ENCODE measurements at places on chromosomes 1 and 21.

- DNase-seq: no peak
Observed at GRCh38 chr1:100941098-100941527, 45.2 kb downstream of the SLC30A7 start.

GRCh38 chr21:43619856-43620255, 39.4 kb downstream of the HSF2BP start:
- DNase-seq: no peak

DNA sequence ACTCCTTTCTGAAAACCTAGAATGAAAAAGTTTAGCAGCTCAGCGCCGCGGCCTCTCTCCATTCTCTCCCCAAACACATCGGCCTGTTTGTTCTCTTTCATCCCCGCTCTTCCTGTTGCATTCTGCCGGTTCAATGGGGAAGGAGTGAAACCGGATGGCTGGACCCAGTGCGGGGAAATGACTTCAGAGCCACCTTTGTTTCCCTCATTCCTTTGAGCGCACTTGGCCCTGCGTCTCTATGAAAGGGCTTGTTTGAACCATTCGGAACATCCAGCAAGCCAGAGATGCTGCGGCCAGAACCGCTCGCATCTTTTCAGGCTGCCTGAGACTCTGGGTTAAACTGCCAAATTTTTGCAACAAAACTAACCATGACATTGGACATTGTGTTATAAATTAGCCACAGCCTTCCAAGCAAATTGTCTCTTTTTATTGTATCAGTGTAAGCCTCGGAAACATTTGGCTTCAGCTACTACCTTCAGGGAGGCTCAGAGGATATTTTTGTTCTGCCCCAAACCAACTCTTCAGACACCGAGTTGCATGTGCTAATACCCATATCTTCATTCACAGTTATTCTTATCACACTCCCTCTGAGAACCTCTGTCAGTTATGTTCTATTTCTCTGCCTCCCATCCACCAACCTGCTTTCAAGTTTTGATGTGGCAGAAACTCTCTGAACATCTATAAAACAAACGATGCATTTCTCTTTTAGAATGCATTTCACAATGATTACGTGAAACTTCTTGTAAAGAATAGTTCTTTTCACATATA, 5.1 kb upstream of the OLIG1 start:
- no peak for DNase-seq

DNA sequence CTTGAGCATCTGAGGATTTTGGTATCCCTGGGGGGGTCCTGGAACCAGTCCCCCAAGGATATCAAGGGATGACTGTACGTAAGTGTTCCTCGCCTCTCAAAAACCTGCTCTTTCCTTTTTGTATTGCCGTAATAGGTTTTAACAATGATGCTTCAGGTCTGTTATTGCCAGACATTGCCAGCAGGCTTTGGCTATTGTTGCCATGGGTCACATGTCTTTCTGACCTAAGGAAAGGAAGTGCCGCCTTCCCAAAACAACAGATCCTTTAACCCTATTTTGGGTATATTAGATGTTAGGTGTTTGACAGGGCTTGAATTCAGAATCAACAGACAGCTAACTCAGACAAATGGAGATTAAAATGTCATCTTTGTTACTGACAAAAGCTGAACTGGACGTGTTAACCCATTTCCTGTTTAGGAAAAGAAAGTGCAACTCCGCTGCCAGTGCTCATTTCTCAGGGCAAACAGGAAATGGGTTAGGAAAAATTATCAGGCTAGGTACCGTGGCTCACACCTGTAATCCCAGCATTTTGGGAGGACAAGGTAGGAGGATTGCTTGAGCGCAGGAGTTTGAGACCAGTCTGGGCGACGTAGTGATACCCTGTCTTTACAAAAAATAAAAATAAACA, 12.4 kb upstream of the PRPF38B start:
- no peak for DNase-seq

DNA sequence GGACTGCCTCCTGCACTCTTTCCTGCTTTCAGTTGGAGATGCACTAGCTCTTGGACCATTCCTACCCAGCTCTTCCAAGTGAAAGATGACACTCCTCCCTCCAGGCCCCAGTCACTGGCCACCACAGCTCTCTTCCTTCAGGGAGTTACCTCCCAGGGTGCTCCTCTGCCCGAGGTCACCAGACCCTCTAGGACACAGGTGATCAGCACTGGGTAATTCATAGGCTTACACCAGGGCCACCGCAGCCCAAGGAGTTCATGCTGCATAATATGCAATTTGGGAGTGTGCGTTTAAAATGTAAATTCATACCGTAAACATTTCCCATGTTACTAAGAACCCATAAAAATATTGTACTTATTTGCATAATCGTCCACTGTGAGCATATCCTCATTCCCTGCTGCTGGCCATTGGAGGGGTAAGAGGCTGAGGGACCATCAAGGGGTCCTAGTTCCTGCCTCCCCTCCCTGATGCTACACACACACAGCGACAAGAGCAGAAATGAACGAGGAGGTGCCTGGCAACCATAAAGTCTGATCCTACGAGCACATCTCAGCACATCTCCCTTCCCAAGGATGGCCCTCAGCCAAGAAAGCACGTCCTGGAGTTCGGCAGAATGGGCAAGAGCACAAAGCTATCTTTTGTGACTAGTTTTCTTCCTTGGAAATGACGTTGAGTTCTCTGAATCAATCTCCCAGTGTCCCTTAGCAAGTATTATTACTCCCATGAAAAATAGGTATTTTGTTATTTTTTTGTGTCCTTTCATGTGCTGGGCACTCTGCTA, 222.9 kb upstream of the RAB4A start:
- no peak for DNase-seq

All from GM23248 (cell line).